ENCODE measurements at places on chromosomes 4 and X. TPM values are rescaled to one million over a fixed set of nuclear protein-coding genes. Genes with fewer than 3 reads are reported as not detected.

Gene CFI
- 598 TPM for total RNA-seq

Gene ALAS2
- 1,807 TPM for total RNA-seq

Gene SPANXA2
- total RNA-seq: not detected

Gene COX7B2
- not detected for total RNA-seq

Gene UCHL1
- 0.75 TPM for total RNA-seq

Gene IQCM
- not detected for total RNA-seq

Gene LAGE3
- total RNA-seq: 8.5 TPM

Gene RPS6KA6
- total RNA-seq: 1.9 TPM

Gene TRPC5OS
- not detected for total RNA-seq

DNA sequence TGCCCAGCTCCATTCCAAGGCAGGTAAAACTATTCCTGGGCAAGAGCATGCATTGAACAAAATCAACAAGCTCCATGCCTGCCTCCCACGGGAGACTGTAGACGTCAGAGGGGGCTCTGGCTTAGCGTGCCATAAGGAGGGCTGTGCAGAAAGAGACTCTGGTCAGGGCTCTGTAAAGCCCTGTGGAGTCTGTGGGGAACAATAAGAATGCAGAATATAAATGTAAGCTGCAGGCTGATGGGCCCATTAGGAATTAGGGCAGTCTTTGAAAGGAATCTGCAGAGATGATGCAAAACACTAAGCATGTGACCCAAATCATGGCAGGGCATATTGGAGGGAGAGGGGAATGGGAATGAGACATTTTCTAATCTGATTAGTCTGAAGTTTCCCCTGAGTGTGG, 170.3 kb downstream of the EFHC2 start:
- DNase-seq: no peak

- no peak for DNase-seq
These were observed 11.5 kb downstream of the CRMP1 start for GRCh38 chr4:5881340-5881739.

GRCh38 chrX:16934185-16934584, 12.3 kb upstream of the REPS2 start:
- no peak for DNase-seq

DNA sequence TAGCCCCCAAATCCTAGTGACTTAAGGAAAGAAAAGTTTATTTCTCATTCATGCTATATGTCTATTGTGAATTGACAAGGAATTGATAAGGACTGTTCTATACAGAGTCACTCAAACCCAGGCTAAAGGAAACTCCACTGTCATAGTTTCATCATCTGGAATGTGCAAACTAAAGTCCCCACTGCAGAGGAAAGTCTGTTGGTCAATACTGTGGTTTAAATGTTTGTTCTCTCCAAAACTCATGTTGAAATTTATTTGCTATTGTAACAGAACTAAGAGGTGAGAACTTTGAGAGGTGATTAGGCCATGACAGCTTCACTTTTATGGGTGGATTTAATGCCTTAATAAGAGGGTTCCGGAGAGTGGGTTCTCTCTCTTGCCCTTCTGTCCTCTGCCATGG, 149.6 kb downstream of the COX18 start:
- DNase-seq: no peak

DNA sequence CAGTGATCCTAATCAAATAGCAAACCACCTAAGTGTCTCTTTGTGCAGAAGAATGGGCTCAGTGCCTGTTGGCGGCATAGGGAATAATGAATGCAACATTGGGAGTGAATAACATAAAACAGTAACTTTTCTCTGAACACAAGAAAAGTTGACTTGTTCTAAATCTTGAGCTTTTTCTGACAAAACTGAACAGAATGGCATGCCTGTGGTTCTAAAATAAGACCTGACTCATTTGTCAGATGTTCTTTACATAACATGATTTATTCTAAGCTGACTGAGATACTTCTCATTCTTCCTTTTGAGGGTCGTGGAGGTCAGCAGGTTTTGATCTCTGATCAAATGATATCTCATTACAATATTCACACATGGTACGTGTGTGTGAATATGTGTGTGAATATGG, 165.4 kb upstream of the WDR1 start:
- DNase-seq: no peak

- DNase-seq: no peak
These were observed 71.0 kb downstream of the AFF1 start for GRCh38 chr4:87005690-87006425.

GRCh38 chr4:127708985-127709384, 21.2 kb upstream of the SLC25A31 start:
- no peak for DNase-seq

- DNase-seq: peak; percentile 61
These were observed 2.1 kb downstream of the SLC6A8 start for GRCh38 chrX:153689654-153690465.

GRCh38 chrX:136210243-136210642, 41.0 kb downstream of the MAP7D3 start:
- DNase-seq: no peak

DNA sequence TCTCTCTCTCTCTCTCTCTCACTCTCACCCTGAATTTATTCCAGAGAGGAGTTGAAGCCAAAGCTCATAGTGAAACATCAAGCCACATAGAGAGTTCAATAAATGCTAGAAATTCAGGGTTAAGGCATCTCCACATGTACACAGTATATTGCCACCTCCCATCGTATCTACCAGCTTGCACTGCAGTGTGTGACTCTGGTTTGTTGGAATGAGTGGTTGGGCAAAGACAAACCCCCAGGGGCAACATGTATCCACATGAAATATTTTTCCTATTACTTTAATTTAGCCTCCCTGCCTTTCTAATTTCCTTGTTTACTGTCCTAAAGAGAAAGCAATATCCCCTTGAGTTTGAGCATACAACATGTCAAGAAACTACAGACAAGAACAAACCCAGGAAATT, 247.3 kb downstream of the SPATA18 start:
- no peak for DNase-seq

DNA sequence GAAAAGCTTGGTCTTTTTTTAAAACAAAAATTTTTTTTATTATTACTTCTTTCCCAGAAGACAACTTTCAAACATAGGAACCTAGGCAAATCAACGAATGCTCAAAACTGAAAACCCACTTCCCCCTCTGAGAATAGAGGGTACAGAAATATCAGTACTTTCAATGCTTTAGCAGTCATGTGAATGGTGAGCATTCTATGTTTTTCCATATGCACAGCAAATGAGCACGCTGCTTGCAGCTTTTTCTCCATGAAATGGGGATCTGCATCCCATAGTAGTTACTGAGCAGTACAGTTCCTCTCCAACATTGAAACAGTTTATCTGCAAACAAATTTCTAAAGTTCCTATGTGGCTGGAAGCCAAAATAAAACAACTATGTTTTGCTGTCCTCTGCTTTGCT, 108.4 kb upstream of the BMP2K start:
- no peak for DNase-seq

GRCh38 chrX:99654188-99654587, 755.9 kb downstream of the PCDH19 start:
- DNase-seq: no peak

- DNase-seq: no peak
These were observed 48.5 kb downstream of the WDFY3 start for GRCh38 chr4:84917869-84918600.

- DNase-seq: no peak
These were observed 8.0 kb downstream of the ATP2B3 start for GRCh38 chrX:153525451-153525850.
